Stimulated activated CD4-positive, alpha-beta T cell treated with anti-CD3 and anti-CD28 coated beads, Interleukin-1b, Interleukin-23, amount 100 ng/mL, for 24 hours (primary cell): ENCODE measurements at places on chromosomes 6 and 20.

DNA sequence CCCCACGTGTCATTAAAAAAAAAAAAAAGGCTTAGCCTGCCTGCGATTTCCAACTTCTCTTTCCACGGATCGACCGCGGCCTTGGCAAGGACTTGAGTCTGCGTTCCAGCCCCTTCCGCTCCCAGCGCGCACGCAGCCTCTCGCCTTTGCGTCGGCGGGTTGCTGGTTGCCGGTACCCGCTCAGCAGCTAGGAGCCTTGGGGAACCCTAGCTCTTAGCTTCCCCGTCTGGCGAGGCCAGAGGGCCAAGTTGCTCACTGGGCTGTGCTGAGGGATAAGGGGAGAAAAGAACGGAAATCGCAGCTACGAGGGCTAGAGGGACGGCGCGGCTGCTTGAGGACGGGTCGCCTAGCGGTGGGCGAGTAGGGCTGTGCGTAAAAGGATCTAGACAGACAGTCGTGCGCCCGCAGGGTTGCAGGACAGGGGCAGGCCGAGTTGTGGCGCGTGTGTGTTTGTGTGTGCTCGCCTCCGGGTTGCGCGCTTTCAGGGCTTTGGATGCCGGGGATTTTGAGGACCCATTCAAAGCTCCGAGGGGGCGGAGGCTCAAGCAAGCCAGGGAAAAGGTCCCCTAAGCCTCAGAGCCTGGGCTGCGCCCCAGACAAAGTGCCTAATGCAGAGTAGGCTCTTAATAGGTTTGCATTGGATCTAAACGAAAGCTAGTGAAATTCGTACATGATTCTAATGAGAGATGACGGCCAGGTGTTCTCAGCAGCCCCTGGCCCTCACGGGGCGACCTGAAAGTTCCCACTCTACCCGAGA, 40.5 kb upstream of the OSTM1 start:
- DNase-seq, result no peak

GRCh38 chr6:133769463-133769862, 119.5 kb upstream of the TCF21 start:
- no peak for DNase-seq

DNA sequence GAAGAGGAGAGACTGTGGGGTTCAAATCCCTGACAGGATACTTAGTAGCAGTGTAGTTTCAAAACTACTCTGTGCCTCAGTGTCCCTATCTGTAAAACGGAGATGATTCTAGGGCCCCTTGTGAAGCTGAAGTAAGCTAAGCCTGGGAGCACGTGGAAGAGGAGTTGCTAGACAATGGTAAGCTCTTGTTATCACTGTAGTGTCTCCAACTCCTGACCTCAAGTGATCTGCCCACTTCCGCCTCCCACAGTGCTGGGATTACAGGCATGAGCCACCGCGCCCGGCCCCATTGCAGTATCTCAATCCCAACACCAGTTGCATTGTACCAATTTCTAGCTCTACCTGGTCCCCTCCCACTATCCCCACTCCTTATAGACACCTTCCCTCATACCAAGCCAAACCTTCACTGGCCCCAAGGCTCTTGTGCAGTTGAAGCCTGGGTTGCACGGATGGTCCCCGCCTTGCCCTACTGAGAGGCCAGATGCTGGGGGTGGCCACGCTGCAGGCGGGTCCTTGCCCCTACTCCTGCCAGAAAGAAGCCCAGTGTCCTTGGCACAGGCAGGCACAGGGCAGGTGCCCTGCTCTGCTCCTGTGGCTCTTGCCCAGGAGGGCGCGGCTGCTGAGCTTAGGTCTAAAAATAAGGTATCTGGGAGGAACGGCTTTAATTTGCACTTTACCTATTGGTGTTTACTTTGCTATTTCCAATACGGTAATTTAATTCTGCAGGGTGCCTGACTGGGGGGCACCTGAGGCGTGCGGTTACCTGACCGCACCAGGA, 118.1 kb downstream of the VEGFA start:
- DNase-seq, result no peak

- DNase-seq, result no peak
Measured at GRCh38 chr6:34864007-34864406, 23.8 kb downstream of the TAF11 start.

- no peak for DNase-seq
Measured at GRCh38 chr6:87820343-87820984, 118.4 kb upstream of the AKIRIN2 start.
